ENCODE measurements at places on chromosomes 11 and 22.

GRCh38 chr22:45237065-45237990, 3.4 kb downstream of the KIAA0930 start:
- no peak overlapping the region for H3K27ac ChIP-seq
- no peak overlapping the region for H3K4me3 ChIP-seq
- peaks cover 18% of the 10 kb centered on the region for H3K4me1 ChIP-seq
- no peak for DNase-seq
- H3K27me3 ChIP-seq = peaks cover 8% of the 10 kb centered on the region

DNA sequence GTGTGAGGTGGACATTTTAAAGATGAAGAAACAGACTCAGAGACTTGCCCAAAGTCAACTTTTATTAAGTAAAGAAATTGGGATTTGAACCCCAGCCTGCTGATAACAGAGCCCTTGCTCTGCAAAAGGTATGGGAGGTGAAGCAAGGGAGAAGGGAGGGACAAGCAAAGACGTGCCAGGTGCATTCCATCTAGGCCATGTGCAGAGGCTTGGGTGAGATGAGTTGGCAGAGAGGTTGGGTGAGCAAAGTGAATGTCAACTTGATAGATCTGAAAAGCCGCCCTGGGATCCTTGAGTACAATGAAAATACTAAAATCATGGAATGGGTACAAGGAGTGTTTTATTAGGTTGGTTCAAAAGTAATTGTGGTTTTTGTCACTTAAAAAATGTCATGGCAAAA, 341.3 kb downstream of the CADM1 start:
- no peak overlapping the region for H3K4me3 ChIP-seq
- H3K27ac ChIP-seq = no peak overlapping the region
- peaks cover 74% of the 10 kb centered on the region for H3K27me3 ChIP-seq
- H3K36me3 ChIP-seq = no peaks in the 10 kb centered on the region
- peaks cover 5% of the 10 kb centered on the region for H3K4me1 ChIP-seq
- DNase-seq = no peak

DNA sequence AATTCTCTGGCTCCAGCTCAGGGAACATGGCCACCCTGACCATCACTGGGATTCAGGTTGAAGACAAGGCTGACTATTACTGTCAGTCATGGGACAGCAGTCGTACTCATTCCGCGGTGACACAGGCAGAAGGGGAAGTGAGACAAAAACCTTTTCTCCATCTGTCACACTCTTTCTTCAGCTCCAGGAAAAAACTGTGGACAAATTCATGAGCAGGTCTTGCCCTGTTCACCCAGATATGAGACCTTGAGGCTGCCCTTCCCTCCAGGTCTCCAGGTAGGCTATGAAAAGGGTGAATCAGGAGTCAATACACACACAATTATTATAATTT, 39.4 kb upstream of the GGTLC2 start:
- no peaks in the 10 kb centered on the region for H3K36me3 ChIP-seq
- no peaks in the 10 kb centered on the region for H3K27me3 ChIP-seq
- H3K27ac ChIP-seq = no peak overlapping the region
- no peaks in the 10 kb centered on the region for H3K4me1 ChIP-seq
- no peak for DNase-seq
- H3K4me3 ChIP-seq = no peak overlapping the region

DNA sequence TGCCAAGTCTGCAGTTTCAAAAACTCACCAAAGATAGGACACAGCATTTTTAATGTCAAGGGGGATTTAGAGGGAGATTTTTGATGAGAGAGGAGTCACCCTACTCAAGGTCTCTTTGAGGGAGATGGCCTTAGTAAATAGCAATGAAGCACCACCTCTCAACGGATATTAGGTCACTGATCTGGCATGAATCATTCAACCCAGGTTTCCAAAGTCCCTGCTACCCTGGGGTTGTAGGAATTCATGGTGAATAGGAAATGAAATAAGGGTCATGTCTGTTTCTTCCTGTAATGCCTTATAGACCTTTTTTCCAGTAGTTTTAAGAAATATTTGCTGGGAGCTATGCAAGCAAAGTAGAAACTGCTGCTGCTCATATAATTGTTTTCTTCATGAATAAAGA, 2154.9 kb downstream of the LRRC4C start:
- H3K4me3 ChIP-seq = no peak overlapping the region
- H3K27me3 ChIP-seq = no peaks in the 10 kb centered on the region
- no peak overlapping the region for H3K27ac ChIP-seq
- no peak for DNase-seq
- H3K4me1 ChIP-seq = no peaks in the 10 kb centered on the region
- no peaks in the 10 kb centered on the region for H3K36me3 ChIP-seq

DNA sequence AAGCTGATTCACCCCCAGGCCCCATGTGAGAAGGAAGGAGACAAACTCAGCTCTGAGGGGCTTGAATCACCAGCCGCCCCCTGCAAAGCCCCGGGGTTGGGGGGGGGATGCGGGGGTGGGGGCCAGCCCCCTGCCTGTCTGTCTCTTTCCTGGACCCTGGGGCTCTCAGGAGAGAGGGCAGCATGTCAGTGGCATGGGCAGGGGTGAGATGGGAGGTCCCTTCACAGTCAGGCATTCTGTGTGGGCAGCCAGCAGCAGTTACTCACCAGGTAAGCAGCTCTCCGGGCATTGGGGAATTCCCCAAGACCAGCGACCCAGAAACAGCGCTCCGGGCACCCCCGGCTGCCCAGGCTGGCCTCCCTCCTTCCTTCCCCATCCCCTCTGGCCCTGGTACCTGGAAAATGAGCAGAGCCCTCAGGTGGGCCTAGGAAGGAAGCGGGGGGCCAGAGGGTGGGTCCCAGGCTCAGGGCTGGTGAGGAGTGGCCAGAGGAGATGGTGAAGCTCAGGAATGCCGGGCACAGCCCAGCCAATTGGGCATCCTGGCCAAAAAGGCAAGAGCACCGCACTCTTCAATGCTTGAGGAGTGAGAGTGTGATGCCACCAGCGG, 4.2 kb upstream of the LIF start:
- no peaks in the 10 kb centered on the region for H3K27me3 ChIP-seq
- H3K27ac ChIP-seq = no peak overlapping the region
- H3K4me1 ChIP-seq = peaks cover 42% of the 10 kb centered on the region
- DNase-seq = no peak

DNA sequence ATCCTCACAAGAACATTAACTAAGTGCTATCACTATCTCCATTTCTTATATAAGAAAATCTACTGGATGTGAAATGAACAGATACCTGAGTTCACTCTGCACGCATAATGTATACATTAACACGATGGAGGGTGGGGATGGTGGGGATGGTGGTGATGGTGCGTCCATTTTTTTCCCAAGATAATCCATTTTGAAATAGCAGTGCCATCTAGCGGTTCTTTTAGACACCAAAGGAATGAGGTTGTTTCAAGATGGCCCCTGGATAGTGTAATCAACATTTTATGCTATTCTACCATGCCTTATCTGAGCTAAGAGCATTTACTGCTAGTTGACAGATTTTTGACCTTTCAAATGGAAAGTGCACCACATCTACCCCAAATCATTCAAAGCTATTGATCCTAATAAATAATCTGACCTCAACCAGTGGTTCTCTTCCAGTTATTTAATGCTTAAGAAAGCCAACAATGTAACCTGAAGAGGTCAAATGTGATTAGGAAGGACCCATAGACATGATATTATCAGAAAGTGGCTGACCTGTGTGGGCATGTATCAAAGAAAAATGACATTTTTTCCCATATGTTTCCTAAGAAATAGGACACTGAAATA, 714.7 kb upstream of the TENM4 start:
- no peak overlapping the region for H3K27ac ChIP-seq
- no peaks in the 10 kb centered on the region for H3K27me3 ChIP-seq
- H3K36me3 ChIP-seq = no peaks in the 10 kb centered on the region

DNA sequence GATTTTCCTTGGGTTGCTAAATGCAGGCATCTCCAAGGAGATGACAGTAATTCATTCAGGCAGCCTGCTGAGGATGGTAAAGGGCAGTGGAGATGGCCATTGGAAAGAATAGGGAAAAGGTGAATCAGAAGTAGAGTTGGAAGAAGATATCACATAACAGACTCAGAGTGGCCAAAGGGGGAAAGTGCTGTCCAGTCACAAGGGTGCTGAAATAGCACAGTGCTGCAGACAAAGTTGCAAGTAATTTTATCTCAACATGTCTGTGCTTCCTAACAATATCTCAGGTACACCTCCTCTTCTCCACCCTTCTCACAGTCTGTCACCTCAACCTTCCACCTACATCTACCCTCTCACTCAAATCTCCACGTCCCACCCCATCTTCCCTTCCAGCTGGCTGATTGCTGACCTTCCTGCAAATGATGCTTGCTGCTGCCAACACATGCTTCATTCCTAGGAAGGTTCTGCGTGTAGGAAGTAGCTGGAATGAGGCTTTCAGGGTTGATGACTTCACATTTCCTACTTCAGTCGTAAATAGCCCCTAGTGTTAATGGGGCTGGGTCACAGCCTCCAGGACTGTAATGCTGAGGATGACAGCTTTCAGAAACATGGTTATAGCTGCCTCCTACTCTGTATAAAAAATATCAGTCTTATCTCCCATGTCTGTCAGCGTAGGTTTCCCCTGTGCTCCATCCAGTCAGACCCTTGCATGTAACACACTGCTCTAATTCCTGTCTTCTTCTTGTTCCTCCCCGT, 123.9 kb downstream of the CTNND1 start:
- DNase-seq = peak; percentile 30
- H3K27me3 ChIP-seq = no peaks in the 10 kb centered on the region
- no peak overlapping the region for H3K4me3 ChIP-seq
- no peak overlapping the region for H3K27ac ChIP-seq
- no peaks in the 10 kb centered on the region for H3K36me3 ChIP-seq

DNA sequence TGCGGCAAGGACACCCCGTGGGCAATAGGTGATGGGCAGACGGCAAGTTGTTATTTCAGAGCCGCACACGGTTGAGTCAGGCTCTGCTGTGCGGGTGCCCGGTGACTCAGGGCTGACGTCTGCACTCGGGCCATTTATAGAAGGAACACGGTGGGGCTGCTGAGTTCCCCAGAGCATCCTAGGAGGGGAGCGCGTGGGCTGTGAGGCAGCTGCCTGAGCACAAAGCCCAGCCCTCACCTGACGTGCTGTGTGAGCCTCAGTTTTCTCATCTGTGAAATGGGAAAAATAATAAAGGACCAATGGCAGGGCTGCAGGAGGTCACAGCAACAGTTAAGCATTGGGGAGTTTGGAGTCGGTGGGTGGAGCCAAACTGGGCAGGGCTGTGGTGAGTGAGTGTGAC, 11.3 kb upstream of the RHOD start:
- no peaks in the 10 kb centered on the region for H3K36me3 ChIP-seq
- H3K27ac ChIP-seq = no peak overlapping the region
- H3K4me1 ChIP-seq = peaks cover 10% of the 10 kb centered on the region
- DNase-seq = no peak
- H3K27me3 ChIP-seq = peaks cover 19% of the 10 kb centered on the region

DNA sequence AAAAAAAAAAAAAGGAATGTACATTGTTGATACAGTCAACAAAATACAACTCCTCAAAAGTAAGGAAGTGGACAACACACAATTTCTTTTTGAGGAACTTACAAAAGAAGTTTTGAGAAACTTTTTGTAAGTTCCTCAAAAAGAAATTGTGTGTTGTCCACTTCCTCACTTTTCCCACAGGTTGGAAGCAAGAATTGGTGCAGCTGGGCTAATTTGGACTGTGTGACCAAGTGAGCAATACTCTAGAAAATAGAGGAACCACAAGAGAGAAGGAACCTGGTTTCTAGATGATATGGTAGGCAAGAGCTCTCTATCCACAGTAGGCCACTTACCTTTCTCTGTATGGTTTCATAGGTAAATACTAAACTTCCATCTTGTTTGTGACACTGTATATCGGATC, 1053.8 kb downstream of the LRRC4C start:
- no peaks in the 10 kb centered on the region for H3K27me3 ChIP-seq
- H3K4me1 ChIP-seq = no peaks in the 10 kb centered on the region
- H3K27ac ChIP-seq = no peak overlapping the region
- H3K36me3 ChIP-seq = no peaks in the 10 kb centered on the region
- DNase-seq = no peak

- H3K27ac ChIP-seq = peak overlapping the region; percentile 97
- peaks cover 6% of the 10 kb centered on the region for H3K36me3 ChIP-seq
- peak overlapping the region; percentile 94 for H3K4me3 ChIP-seq
Measured at GRCh38 chr11:63767565-63768236, 874 bp downstream of the ZFTA start.

DNA sequence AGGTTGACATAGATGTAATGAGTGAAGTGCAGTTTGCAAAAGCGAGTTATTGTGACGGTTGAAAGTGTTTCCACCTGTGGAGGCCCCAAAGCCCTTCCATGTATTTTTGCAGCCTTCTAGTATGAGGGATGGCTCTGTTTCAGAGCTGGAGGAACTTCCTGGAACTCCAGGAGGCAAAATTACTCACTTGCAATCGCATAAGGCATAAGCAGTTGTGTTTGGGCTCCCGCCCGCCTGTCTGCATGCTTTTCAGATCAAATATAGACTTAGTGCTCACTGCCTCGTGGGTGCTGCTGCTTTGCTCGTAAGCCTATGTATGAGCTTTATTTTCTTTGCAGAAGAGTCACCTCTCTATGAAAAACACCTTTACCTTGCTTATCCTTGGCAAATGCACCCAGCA, 146.8 kb upstream of the LARGE1 start:
- H3K27me3 ChIP-seq = no peaks in the 10 kb centered on the region
- H3K4me3 ChIP-seq = no peak overlapping the region
- H3K27ac ChIP-seq = no peak overlapping the region
- no peaks in the 10 kb centered on the region for H3K4me1 ChIP-seq

DNA sequence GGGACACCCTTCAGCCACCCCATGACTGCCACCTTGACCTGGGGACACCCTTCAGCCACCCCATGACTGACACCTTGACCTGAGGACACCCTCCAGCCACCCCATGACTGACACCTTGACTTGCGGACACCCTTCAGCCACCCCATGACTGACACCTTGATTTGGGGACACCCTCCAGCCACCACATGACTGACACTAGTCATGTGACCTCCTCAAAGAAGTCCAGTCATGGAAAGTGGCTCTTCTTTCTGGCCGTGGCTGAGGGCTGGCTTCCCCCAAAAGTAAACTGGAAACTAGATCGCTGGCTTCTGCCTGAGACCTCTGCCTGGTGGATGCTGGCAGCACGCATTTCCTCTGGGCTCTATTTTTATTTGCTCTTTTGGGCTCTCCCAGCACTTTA, 28.4 kb downstream of the ARFGAP2 start:
- no peak overlapping the region for H3K27ac ChIP-seq
- peaks cover 6% of the 10 kb centered on the region for H3K36me3 ChIP-seq
- H3K4me3 ChIP-seq = no peak overlapping the region
- no peaks in the 10 kb centered on the region for H3K27me3 ChIP-seq
- DNase-seq = no peak
- peaks cover 6% of the 10 kb centered on the region for H3K4me1 ChIP-seq

DNA sequence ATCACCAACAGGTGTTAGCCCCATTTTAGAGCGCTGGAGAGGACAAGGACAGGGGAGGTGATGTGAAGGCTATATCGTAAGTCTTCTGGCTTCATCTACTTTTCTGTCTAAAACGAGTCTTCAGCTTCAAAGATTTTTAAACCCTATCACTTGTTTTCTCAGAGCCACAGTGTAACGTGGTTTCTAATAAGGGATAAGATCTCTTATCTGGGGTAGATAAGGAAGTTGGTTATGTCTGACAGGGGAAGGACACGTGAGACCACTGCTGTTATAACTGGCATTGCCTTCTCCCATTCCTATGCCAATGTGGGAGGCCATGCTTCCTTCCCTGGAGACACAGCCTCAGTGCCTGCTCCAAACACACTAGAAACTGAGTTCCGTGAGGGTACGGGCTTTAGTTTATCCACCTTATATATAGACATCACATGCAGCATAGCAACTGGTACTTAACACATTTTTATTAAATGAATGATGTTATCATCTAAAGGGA, 39.3 kb downstream of the LARGE2 start:
- H3K27me3 ChIP-seq = no peaks in the 10 kb centered on the region
- peaks cover 8% of the 10 kb centered on the region for H3K36me3 ChIP-seq
- no peak overlapping the region for H3K27ac ChIP-seq
- DNase-seq = no peak
- H3K4me3 ChIP-seq = no peak overlapping the region
